ENCODE measurements at places on chromosomes 2 and 18. TPM values are rescaled to one million over a fixed set of nuclear protein-coding genes. Genes with fewer than 3 reads are reported as not detected.

BOLL gene
- total RNA-seq, result 13.9 TPM

DNA sequence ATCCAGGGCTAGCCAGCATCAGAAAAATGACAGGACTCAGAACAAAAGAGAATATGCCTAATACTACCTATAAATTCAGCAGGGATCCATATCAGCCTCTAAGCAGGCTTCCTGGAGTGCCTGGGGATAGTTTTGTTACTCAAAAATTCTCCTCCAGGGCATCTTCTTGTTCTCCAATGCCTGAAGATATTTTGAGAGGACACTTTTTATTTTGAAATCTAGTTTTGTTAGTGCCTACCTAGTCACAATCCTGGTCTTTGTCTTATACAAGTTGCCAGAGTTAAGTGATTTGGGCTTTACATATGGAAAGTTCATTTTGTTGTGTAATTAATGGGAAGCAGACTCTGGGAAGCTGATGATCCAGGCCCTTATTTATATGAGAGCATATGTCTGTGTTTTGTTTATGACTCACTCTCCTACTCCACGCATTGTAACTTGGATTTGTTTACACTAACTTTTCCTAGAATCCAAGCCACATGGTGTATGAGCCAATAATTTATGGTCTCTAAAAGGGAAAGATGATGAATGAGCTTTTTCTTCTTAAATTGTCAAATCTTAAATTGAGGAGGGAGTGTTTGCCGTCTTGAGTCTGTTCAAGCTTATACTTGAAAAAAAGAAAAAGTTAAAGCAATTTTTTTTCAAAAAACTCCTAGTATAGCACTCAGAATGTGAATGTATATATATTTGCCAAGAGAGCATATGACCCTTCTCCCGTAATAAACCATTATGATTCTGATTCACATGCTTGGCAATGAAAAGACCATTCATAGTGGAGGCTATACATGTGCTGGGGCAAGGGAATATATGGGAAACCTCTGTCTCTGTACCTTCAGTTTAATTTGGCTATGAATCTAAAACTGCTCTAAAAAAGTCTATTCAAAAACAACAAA lies 370.3 kb downstream of the SETBP1 start:
- no peaks in the 10 kb centered on the region for H3K36me3 ChIP-seq
- H3K4me3 ChIP-seq, result no peak overlapping the region
- H3K4me1 ChIP-seq, result no peaks in the 10 kb centered on the region

DNA sequence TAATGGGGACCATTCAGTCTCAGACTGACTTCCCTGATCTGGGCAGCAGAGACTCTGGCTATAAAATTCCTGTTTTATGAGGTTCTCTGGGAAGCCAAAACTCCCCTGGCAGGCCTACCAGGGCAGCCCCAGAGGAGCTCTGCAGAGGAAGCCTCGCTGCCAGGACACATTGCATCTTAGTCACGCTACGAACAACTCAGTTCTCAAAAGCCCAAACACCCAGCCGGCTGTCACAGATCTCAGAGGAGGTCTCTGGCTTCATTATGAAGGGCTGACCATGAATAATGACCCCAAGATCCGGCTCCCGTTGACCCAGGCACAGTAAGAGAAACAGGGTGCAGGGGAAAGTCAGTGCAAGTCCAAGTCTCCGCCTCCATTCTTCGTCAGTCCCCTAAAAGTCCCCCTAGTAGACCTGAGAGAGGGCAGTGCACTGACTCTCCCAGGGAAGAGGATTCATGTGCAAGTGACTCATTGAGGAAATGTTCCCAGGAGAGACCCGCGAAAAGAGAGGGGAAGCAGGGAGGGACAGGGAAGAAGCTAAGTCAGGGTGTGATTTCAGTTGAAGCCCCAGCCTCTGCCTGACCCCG lies 212.3 kb downstream of the CYP26B1 start:
- no peak overlapping the region for H3K27ac ChIP-seq
- no peaks in the 10 kb centered on the region for H3K36me3 ChIP-seq
- no peaks in the 10 kb centered on the region for H3K4me1 ChIP-seq
- no peak overlapping the region for H3K4me3 ChIP-seq
- H3K27me3 ChIP-seq, result no peaks in the 10 kb centered on the region
- peak; percentile 70 for DNase-seq

MCFD2 gene
- total RNA-seq, result 88.4 TPM

- H3K27ac ChIP-seq, result no peak overlapping the region
- no peak for DNase-seq
- H3K4me1 ChIP-seq, result no peaks in the 10 kb centered on the region
- H3K36me3 ChIP-seq, result no peaks in the 10 kb centered on the region
Observed at GRCh38 chr2:177542396-177542795, 149.8 kb downstream of the AGPS start.

ASTL gene
- not detected for total RNA-seq

ZNF521 gene
- total RNA-seq, result 41.5 TPM

PRSS56 gene
- total RNA-seq, result not detected

PER2 gene
- total RNA-seq, result 24.0 TPM

SOWAHC gene
- total RNA-seq, result 20.7 TPM

- no peak for DNase-seq
- H3K4me3 ChIP-seq, result no peak overlapping the region
- H3K27me3 ChIP-seq, result no peaks in the 10 kb centered on the region
- no peak overlapping the region for H3K27ac ChIP-seq
Observed at GRCh38 chr2:108920-109809, 62.9 kb upstream of the FAM110C start.

GRCh38 chr2:54605836-54606235 lies 117.6 kb upstream of the EML6 start:
- no peaks in the 10 kb centered on the region for H3K36me3 ChIP-seq
- no peak for DNase-seq
- H3K4me1 ChIP-seq, result no peaks in the 10 kb centered on the region
- no peak overlapping the region for H3K4me3 ChIP-seq
- H3K27me3 ChIP-seq, result no peaks in the 10 kb centered on the region

SERPINB11 gene
- total RNA-seq, result 37.8 TPM

DNA sequence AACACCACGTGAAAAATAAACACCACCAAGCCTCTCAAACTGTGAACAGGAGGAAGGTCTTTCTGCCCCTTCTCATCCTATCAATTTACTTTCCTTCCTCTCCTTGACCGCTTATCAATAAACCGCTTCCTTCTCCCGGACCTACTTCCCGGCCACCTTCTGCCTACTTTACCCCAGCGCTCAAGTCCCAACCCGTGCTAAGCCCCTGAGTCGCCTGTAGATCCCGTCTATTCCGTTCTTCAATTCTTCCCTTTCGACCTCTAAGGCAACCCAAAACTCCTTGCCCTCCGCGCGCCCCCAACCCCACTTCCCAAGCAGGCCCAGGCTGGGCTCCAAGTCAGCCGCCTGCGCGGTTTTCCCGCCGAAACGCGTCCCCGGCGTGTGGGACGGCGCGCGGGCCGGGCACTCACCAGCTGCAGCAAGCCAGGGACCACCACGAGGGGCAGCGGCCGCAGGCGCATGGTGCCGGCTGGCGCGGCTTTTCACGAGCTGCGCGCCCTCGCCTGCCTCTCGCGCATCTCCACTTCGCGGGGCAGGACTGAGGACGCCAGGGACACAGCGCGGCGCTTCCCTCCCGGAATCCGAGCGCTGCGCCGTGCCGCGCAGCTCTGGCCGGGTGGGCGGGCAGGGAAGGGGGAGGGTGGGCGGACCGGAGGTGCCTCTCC lies at the start of gene NXPH2:
NXPH2 (minus strand) TSS at position 610 of the 665 bp plus-strand sequence; CDS start at position 461, 149 bp downstream.
- peak within 1 kb of the TSS; percentile 14 for H3K4me3 ChIP-seq
- no peaks in the 10 kb centered on the region for H3K4me1 ChIP-seq
- no peak for DNase-seq
- no peaks in the 10 kb centered on the region for H3K36me3 ChIP-seq

GRCh38 chr18:25146512-25146910 lies 205.5 kb downstream of the ZNF521 start:
- no peak overlapping the region for H3K4me3 ChIP-seq
- no peak overlapping the region for H3K27ac ChIP-seq
- no peaks in the 10 kb centered on the region for H3K27me3 ChIP-seq
- H3K4me1 ChIP-seq, result no peaks in the 10 kb centered on the region
- no peaks in the 10 kb centered on the region for H3K36me3 ChIP-seq

DNA sequence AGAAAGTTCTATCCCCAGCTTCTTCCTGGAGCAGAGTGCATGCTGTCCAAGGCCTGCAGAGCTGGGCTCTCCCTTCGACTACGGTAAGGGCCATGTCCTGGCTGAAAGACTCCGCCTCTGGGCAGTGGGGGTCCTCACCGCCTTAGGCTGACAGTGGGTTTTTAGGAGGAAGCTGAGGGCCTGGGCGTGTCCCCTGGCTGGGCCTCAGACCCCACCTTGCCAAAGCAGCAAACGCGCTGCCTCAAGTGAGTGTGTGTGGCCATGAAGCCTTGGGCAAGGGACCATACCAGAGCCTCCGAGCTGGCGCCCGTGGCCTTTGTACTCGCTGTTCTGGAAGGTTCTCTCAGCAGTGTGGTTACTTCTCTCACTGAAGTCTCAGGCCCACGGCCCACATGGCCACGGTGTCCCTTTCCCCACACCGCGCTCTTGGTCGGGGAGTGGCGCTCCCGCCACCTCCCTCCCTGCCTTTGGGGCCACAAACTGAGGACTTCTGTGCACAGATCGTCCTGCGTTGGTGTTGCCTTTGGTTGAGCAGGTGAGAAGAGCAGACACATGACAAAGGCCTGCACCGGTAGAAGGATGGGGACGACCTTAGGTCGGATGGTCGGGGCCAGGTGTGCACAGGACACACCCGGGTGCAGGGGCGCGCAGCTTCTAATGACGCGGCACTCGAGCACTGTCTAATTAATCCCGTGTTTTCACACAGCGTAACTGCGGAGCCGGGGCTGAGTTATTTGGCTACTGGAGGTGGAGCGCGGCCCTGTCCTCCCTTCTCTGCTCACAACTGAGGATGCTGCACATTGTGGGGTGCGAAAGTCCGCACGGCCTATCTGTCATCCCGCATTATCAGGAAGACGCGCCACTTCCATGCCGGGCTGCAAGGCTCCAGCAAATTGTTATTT lies 121.6 kb downstream of the PTGR3 start:
- H3K27ac ChIP-seq, result no peak overlapping the region
- H3K36me3 ChIP-seq, result no peaks in the 10 kb centered on the region
- no peaks in the 10 kb centered on the region for H3K27me3 ChIP-seq
- DNase-seq, result no peak
- H3K4me1 ChIP-seq, result no peaks in the 10 kb centered on the region

- no peaks in the 10 kb centered on the region for H3K4me1 ChIP-seq
- no peak for DNase-seq
- no peak overlapping the region for H3K27ac ChIP-seq
Observed at GRCh38 chr2:208049441-208049840, 24.1 kb upstream of the PLEKHM3 start.

- DNase-seq, result no peak
- no peaks in the 10 kb centered on the region for H3K36me3 ChIP-seq
- H3K4me1 ChIP-seq, result no peaks in the 10 kb centered on the region
- no peak overlapping the region for H3K4me3 ChIP-seq
Observed at GRCh38 chr2:170891893-170892292, 37.2 kb upstream of the GORASP2 start.

DTNB gene
- total RNA-seq, result 61.9 TPM

GRCh38 chr18:11497585-11497984 lies 111.8 kb upstream of the SLC35G4 start:
- no peak for DNase-seq
- H3K4me1 ChIP-seq, result no peaks in the 10 kb centered on the region
- H3K4me3 ChIP-seq, result no peak overlapping the region
- no peak overlapping the region for H3K27ac ChIP-seq
- no peaks in the 10 kb centered on the region for H3K36me3 ChIP-seq

DNA sequence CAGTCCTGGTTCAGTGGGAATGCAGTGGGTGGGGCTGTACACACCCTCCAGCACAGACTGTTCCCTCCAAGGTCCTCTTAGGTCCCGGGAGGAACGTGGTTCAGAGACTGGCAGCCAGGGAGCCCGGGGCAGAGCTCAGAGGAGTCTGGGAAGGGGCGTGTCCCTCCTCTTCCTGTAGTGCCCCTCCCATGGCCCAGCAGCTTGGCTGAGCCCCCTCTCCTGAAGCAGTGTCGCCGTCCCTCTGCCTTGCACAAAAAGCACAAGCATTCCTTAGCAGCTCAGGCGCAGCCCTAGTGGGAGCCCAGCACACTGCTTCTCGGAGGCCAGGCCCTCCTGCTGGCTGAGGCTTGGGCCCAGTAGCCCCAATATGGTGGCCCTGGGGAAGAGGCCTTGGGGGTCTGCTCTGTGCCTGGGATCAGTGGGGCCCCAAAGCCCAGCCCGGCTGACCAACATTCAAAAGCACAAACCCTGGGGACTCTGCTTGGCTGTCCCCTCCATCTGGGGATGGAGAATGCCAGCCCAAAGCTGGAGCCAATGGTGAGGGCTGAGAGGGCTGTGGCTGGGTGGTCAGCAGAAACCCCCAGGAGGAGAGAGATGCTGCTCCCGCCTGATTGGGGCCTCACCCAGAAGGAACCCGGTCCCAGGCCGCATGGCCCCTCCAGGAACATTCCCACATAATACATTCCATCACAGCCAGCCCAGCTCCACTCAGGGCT lies 17.5 kb upstream of the FAHD2A start:
- peak overlapping the region; percentile 13 for H3K27ac ChIP-seq
- no peaks in the 10 kb centered on the region for H3K36me3 ChIP-seq
- no peak overlapping the region for H3K4me3 ChIP-seq
- no peak for DNase-seq
- no peaks in the 10 kb centered on the region for H3K27me3 ChIP-seq

RBM44 gene
- total RNA-seq, result 0.23 TPM

- H3K27ac ChIP-seq, result no peak overlapping the region
- no peaks in the 10 kb centered on the region for H3K27me3 ChIP-seq
- H3K4me1 ChIP-seq, result no peaks in the 10 kb centered on the region
- DNase-seq, result no peak
Observed at GRCh38 chr2:223681125-223681524, 79.0 kb upstream of the SCG2 start.

DNA sequence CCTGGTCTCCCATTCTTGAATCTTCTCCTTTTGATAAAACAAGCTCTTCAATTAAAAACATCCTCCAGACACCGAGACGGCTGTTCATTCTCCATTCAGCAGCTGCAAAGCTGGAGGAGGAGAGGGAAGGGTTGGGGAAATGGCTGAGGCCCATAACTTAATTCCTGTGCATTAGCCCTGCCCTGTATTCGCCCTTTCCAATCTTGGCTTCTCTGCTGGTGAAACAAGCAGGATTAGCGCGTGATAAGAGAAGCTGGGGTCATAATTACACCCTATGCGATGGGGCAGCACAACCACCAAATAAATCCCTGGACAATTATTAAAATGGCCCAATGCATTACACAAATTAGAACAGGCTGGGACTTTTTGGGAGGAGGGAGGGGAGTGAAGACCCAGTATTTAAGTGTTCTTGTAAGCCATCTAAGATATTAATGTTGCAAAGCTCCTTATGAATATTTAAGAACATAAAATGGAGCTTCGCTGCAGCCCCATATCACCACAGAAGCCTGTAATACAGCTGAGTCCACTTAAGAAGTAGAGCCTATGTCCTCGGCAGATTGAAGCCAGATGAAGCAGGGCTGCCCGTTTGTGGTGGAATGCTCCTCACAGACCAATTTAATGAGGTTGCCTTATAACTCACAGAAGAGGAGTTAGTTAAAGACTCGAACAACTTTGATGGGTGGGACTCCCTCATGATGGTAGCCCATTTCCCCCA lies 176.6 kb upstream of the SKOR2 start:
- H3K36me3 ChIP-seq, result no peaks in the 10 kb centered on the region
- H3K27ac ChIP-seq, result no peak overlapping the region
- DNase-seq, result no peak
- H3K4me1 ChIP-seq, result no peaks in the 10 kb centered on the region
- no peak overlapping the region for H3K4me3 ChIP-seq
- no peaks in the 10 kb centered on the region for H3K27me3 ChIP-seq

- no peaks in the 10 kb centered on the region for H3K27me3 ChIP-seq
- H3K27ac ChIP-seq, result peak overlapping the region; percentile 24
- peak overlapping the region; percentile 43 for H3K4me3 ChIP-seq
- no peaks in the 10 kb centered on the region for H3K36me3 ChIP-seq
- no peak for DNase-seq
Observed at GRCh38 chr2:10119601-10120157, 2.9 kb upstream of the RRM2 start.

All from prostate gland (tissue), 2 donors.